ENCODE measurements at places on chromosomes 3 and 15. TPM values are rescaled to one million over a fixed set of nuclear protein-coding genes. Genes with fewer than 3 reads are reported as not detected.

Gene NDN
- polyA plus RNA-seq: 0.56 TPM

Gene ZNF660
- 0.06 TPM for polyA plus RNA-seq

Gene TRH
- not detected for polyA plus RNA-seq

Gene POPDC2
- polyA plus RNA-seq: 3.2 TPM

- H3K4me3 ChIP-seq: no peak overlapping the region
- H3K27ac ChIP-seq: no peak overlapping the region
- H3K27me3 ChIP-seq: peaks cover 5% of the 10 kb centered on the region
These were observed 78.7 kb downstream of the PLXNA1 start for GRCh38 chr3:127061641-127062040.

DNA sequence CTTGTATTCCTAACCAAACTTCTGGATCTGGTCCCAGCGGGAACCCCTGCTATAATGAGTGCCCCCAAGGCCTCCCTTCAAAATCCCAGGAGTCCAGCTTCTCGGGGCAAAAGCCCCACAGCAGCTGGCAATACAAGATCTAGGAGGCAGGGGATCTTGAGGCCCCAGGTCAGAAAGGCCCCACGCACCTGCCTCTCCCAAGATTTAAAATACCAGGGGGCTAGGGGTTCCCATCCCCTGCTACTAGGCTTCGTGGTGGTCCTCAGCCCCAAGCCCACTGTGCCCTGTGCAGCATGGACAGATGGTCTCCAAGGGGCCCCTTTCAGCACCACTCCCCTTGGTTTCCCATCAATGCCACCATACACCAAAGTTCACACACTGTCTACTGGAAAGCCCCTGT lies 15.8 kb upstream of the CYP11A1 start:
- peaks cover 4% of the 10 kb centered on the region for H3K4me1 ChIP-seq
- DNase-seq: no peak
- no peak overlapping the region for H3K4me3 ChIP-seq
- H3K27me3 ChIP-seq: no peaks in the 10 kb centered on the region

- H3K27ac ChIP-seq: no peak overlapping the region
- H3K27me3 ChIP-seq: no peaks in the 10 kb centered on the region
- H3K4me3 ChIP-seq: no peak overlapping the region
- no peak for DNase-seq
These were observed 115.2 kb downstream of the CD47 start for GRCh38 chr3:107975529-107976201.

GRCh38 chr3:42799376-42799775 lies 4.9 kb downstream of the HIGD1A start:
- no peak for DNase-seq
- H3K4me3 ChIP-seq: no peak overlapping the region
- H3K27ac ChIP-seq: no peak overlapping the region
- H3K27me3 ChIP-seq: no peaks in the 10 kb centered on the region
- H3K4me1 ChIP-seq: peaks cover 30% of the 10 kb centered on the region

GRCh38 chr3:151871639-151872468 lies 1.6 kb upstream of the SUCNR1 start:
- H3K4me3 ChIP-seq: peak overlapping the region; percentile 64
- peaks cover 40% of the 10 kb centered on the region for H3K4me1 ChIP-seq
- no peaks in the 10 kb centered on the region for H3K27me3 ChIP-seq
- peak overlapping the region; percentile 52 for H3K27ac ChIP-seq

GRCh38 chr3:11919390-11919789 lies 72.7 kb upstream of the TAMM41 start:
- H3K36me3 ChIP-seq: no peaks in the 10 kb centered on the region
- DNase-seq: no peak
- H3K27me3 ChIP-seq: no peaks in the 10 kb centered on the region
- H3K4me3 ChIP-seq: no peak overlapping the region
- no peak overlapping the region for H3K27ac ChIP-seq

DNA sequence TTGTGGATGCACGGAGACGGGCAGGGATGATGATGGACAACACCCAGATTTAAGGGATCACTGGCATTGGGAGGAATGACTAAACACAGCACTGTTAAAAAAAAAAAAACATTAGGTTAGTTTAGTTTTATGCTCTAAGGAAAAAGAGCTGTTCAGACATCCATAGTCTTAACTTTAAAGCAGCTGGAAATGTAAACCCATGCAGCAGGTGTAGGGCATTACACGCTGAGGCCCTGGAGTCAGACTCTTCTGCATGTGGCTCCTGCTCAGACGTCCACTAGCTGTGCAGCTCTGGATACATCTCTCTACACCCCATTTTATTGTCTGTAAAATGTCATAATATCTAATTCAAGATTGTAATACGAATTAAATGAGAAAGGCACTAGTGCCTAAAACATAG lies 191.8 kb upstream of the RASGRP1 start:
- DNase-seq: no peak
- H3K27me3 ChIP-seq: no peaks in the 10 kb centered on the region
- no peak overlapping the region for H3K27ac ChIP-seq

GRCh38 chr3:113132571-113132996 lies 78.8 kb upstream of the BOC start:
- H3K27me3 ChIP-seq: no peaks in the 10 kb centered on the region
- no peak overlapping the region for H3K4me3 ChIP-seq
- DNase-seq: no peak
- H3K4me1 ChIP-seq: no peaks in the 10 kb centered on the region
- H3K27ac ChIP-seq: no peak overlapping the region
- H3K36me3 ChIP-seq: no peaks in the 10 kb centered on the region

DNA sequence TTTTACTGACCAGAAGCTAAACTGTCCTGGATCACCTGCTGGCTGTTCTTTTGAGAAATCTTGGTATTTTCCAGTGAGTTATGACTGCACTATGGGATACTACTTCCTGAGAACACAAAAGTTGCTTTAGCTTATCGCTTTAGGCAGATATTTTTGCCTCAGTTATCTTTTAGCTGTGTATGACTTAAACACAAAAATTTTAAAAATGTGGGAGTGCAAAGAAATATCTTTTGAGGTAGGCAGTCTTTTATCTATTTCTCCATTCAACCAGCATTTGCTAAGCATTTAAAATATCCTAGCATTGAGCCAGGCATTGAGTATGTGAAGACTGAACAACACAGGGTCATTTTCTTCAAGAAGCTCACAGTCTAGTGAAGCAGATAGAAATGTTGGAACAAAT lies 981.9 kb downstream of the FHIT start:
- no peaks in the 10 kb centered on the region for H3K4me1 ChIP-seq
- no peak overlapping the region for H3K4me3 ChIP-seq
- H3K27me3 ChIP-seq: no peaks in the 10 kb centered on the region
- H3K36me3 ChIP-seq: no peaks in the 10 kb centered on the region
- H3K27ac ChIP-seq: no peak overlapping the region
- no peak for DNase-seq

DNA sequence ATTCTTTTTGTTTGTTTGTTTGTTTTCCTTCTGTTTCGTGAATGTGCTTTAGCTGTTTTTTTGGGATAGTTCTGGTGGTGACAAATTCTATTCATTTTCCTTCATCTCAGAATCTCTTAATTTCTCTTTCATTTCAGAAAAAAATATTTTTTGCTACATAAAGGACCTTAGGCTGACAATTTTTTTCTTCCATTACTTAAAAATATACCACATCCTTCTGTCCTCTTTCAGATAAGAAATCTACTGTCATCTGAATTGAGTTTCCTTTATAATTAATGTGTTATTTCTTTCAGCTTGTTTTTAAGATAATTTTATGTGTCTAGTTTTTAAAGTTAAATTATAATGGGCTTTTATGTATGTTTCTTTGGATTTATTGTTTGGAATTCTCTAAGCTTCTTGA lies 47.6 kb downstream of the IL16 start:
- no peaks in the 10 kb centered on the region for H3K27me3 ChIP-seq
- no peak overlapping the region for H3K4me3 ChIP-seq
- H3K27ac ChIP-seq: no peak overlapping the region
- H3K4me1 ChIP-seq: no peaks in the 10 kb centered on the region
- no peak for DNase-seq
- H3K36me3 ChIP-seq: no peaks in the 10 kb centered on the region

DNA sequence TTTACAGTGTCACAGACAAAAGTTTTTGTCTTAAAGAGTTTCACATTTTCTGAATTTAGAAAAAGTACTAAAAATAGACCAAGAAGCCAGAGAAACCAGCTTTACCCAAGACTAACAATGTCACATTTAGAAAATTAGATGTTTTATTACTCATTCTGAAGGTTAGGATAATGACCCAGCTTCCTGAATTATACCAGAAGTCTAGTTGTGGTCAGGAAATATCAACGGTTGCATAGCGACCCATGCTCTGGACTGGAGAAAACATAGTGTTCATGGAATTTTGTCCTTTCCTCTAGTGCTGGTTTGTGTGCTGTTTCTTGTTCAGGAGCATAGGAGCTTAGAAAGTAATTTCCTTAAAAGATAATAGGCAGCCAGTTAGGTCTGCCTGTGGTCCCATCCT lies 59.0 kb downstream of the DPPA2 start:
- H3K36me3 ChIP-seq: no peaks in the 10 kb centered on the region
- DNase-seq: no peak
- H3K27ac ChIP-seq: no peak overlapping the region
- H3K4me1 ChIP-seq: no peaks in the 10 kb centered on the region
- H3K4me3 ChIP-seq: no peak overlapping the region

GRCh38 chr3:176867681-176868663 lies 329.3 kb downstream of the TBL1XR1 start:
- DNase-seq: no peak
- H3K4me1 ChIP-seq: no peaks in the 10 kb centered on the region
- H3K27ac ChIP-seq: no peak overlapping the region
- no peak overlapping the region for H3K4me3 ChIP-seq
- H3K36me3 ChIP-seq: no peaks in the 10 kb centered on the region
- H3K27me3 ChIP-seq: no peaks in the 10 kb centered on the region

GRCh38 chr3:175426805-175427204 lies 567.7 kb downstream of the NAALADL2 start:
- DNase-seq: no peak
- no peaks in the 10 kb centered on the region for H3K36me3 ChIP-seq
- H3K4me1 ChIP-seq: no peaks in the 10 kb centered on the region
- no peaks in the 10 kb centered on the region for H3K27me3 ChIP-seq
- H3K4me3 ChIP-seq: no peak overlapping the region

- H3K36me3 ChIP-seq: no peaks in the 10 kb centered on the region
- peaks cover 77% of the 10 kb centered on the region for H3K4me1 ChIP-seq
- H3K27ac ChIP-seq: peak overlapping the region; percentile 96
- no peaks in the 10 kb centered on the region for H3K27me3 ChIP-seq
These were observed 1.3 kb downstream of the HDDC3 start for GRCh38 chr15:90930861-90931574.

GRCh38 chr15:98146031-98146820 lies 185.7 kb downstream of the ARRDC4 start:
- peaks cover 20% of the 10 kb centered on the region for H3K4me1 ChIP-seq
- no peaks in the 10 kb centered on the region for H3K27me3 ChIP-seq
- no peaks in the 10 kb centered on the region for H3K36me3 ChIP-seq
- no peak overlapping the region for H3K4me3 ChIP-seq
- H3K27ac ChIP-seq: no peak overlapping the region

DNA sequence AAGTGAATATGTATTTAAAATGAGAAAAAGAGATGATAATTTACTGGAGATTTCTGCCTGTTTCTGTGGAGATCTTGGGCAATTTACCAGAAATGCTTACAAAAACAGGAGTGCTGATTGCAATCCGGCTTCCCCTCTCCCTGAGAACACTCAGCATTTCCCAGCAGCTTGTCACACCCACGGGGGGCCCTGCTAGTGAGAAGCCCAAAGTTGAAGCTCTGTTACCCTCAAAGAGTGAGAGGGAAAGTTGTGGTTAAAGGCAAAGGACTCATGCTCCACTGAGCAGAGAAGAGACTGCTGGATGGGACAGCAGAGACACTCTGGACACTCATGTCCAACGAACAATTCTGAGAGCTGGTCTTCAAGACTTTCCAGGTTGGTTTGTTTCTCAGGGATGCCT lies 2.9 kb downstream of the MCTP2 start:
- peak overlapping the region; percentile 22 for H3K4me3 ChIP-seq
- peak; percentile 15 for DNase-seq
- H3K4me1 ChIP-seq: peaks cover 62% of the 10 kb centered on the region

DNA sequence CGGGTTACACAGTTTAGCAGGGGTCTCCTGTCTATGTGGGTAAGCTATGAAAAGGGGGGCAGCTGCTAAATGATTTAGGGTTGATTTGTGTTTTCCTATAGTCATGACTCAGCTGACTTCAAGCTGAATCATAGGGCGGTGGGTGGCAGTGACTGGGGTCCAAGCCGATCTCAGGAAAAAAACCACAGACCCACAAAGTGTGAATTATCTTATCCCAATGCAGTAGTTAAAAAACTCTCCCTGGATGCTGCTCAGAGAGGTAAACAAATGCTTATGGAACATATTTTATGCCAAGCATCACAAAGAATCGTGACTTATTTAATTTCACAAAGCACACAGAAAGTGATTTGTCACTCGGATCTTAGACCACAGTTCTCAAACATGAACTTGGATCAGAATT lies 18.4 kb upstream of the TOPAZ1 start:
- H3K4me3 ChIP-seq: no peak overlapping the region
- H3K36me3 ChIP-seq: no peaks in the 10 kb centered on the region
- DNase-seq: no peak
- no peak overlapping the region for H3K27ac ChIP-seq
- H3K4me1 ChIP-seq: peaks cover 2% of the 10 kb centered on the region

- H3K4me3 ChIP-seq: peak overlapping the region; percentile 51
- peaks cover 17% of the 10 kb centered on the region for H3K4me1 ChIP-seq
- no peaks in the 10 kb centered on the region for H3K27me3 ChIP-seq
- H3K36me3 ChIP-seq: no peaks in the 10 kb centered on the region
- peak; percentile 19 for DNase-seq
These were observed 18.0 kb downstream of the ZNF148 start for GRCh38 chr3:125357032-125357658.
